ENCODE measurements at places on chromosomes 13 and 19.
A peak's percentile ranks its signal among the peaks of the same experiment; 100 is the strongest.

- DNase-seq = no peak
Measured at GRCh38 chr19:12140545-12141404, 625 bp upstream of the ZNF20 start.

GRCh38 chr13:66266348-66266747 is 963.8 kb downstream of the PCDH9 start:
- DNase-seq = no peak

DNA sequence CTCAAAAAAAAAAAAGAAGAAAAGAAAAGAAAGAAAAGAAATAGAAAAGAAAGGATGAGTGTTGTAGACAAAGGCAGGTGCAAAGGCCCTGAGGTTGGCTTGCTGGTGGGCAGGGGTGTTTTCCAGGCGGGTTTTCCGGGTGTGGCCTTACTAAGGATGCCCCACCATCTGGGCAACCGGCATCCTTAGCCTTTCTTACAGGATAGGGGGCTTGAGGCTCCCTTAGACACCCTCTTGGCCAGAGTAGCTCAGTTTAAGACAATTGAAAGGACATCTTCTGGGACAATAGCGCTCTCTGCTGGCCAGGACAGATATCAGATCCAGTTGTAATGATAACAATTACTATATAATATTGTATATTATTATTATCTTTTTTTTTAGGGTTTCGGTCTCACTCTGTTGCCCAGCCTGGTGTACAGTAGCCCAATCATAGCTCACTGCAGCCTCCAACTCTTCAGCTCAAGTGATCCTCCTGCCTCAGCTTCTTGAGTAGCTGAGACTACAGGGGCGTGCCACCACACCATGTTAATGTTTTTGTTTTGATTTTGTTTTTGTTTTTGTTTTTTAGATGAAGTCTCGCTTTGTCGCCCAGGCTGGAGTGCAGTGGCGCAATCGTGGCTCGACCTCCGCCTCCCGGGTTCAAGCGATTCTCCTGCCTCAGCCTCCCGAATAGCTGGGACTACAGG is 1.4 kb upstream of the QTRT1 start:
- peak; percentile 43 for DNase-seq

DNA sequence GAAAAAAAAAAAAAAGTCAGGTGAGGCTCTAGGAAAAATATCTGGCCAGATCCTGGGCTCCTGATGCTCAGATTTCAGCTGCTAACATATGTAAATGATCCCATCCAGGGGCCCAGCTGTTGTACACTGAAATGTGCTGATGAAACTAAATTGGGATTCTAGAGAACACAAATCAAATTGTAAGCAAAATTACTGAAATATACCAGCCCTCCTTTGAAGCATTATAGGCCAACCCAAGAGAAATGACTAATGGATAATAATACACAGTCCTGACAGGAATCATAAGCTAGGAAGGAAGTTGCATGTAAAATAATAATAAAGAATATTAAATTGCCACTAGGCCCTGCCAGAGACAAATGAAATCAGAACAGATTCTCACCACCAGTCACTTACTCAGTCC is 17.8 kb downstream of the KCTD12 start:
- DNase-seq = peak; percentile 41

- no peak for DNase-seq
Measured at GRCh38 chr13:36475468-36475867, 43.2 kb downstream of the CCNA1 start.

DNA sequence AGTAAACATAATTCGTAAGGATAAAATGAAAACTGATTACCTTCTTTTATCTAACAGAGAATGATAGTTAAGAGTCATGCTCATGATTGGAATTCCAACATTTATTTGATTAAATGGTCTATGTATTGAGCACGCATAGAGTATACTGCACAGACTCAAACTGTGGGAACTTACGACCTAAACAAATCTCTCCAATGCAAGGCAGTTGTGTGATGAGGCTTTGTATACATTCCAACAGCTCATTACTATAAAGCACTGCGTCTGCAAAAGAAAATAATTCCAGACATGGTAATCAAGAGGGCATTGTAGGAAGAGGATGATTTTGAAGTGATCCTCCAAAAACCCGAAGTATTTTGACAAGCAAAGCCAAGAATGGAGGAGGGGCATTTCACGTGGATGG is 169.5 kb downstream of the NUFIP1 start:
- DNase-seq = no peak

- no peak for DNase-seq
Measured at GRCh38 chr13:53301449-53301848, 272.8 kb downstream of the OLFM4 start.

DNA sequence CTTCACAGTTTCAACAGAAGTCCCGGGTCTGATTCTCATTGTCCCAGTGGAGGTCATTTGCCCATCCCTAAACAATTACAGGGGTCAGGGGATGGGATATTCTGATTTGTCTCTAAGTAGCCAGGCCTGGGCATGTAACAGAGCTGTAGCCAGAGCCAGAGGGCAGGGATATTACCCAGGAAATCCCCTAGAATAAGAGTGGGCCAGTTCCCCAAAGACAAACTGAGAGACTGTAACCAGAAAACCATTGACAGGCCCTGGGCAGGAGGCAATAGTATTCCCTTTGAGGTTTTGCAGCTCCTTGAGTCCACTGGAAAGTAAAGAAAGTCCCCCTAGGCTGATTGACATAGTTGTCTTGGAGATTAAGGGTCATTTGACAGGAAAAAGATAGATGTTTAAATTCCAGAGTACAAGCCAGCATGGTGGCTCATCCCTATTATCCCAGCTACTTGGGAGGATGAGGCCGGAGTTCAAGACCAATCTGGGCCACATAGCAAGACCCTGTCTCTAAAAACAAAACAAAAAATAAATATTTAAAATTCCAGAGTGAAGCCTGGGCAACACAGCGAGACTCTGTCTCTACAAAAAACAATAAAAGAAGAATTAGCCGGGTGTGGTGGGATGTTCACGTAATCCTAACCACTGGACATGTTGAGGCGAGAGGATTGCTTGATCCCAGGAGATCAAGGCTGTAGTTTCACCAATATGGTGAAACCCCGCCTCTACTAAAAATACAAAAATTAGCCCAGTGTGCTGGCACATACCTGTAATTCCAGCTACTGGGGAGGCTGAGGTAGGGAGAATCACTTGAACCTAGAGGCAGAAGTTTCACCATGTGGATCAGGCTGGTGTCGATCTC is 1.9 kb upstream of the SDHAF1 start:
- DNase-seq = no peak
